DND-41 (cell line): ENCODE measurements at places on chromosomes 16 and 17.

GRCh38 chr16:77801817-77802216 is 13.5 kb downstream of the VAT1L start:
- no peak overlapping the region for H3K27ac ChIP-seq
- no peaks in the 10 kb centered on the region for H3K36me3 ChIP-seq
- H3K4me3 ChIP-seq: no peak overlapping the region
- no peaks in the 10 kb centered on the region for H3K4me1 ChIP-seq

DNA sequence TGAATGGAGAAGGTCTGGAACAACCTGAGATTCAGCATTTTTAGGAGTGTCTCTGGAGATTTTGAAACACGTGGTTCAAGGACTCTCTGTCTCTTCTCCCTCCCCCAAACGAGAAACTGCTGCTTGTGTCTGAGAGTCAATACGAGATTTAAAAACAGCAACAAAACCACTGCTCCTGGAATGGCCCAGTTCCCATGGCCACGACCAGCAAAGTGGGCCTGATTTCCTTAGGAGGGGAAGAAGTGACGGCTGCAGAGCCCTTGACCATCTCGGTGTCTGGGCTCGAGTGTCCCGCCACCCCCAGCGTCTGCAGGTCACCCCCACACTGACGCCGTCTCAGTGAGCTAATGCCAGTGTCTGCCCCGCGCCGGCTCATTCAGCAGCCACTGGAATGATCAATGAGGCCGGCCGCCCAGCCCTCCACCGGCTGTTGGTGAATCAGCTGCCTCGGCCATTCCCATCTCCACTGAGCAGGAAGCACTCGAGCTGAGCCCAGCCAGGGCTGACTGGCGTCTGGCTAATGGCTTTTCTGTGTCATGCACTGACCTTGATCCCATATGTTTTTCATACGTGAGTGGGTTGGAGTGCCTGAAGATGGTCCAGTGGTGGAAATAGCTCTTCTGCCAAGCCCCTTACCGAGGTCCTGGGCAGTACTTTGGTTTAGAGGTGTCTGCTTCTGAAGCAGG is 151.8 kb downstream of the PITPNC1 start:
- no peak overlapping the region for H3K27ac ChIP-seq
- no peaks in the 10 kb centered on the region for H3K27me3 ChIP-seq
- H3K4me1 ChIP-seq: no peaks in the 10 kb centered on the region
- H3K36me3 ChIP-seq: no peaks in the 10 kb centered on the region
- no peak overlapping the region for H3K4me3 ChIP-seq

DNA sequence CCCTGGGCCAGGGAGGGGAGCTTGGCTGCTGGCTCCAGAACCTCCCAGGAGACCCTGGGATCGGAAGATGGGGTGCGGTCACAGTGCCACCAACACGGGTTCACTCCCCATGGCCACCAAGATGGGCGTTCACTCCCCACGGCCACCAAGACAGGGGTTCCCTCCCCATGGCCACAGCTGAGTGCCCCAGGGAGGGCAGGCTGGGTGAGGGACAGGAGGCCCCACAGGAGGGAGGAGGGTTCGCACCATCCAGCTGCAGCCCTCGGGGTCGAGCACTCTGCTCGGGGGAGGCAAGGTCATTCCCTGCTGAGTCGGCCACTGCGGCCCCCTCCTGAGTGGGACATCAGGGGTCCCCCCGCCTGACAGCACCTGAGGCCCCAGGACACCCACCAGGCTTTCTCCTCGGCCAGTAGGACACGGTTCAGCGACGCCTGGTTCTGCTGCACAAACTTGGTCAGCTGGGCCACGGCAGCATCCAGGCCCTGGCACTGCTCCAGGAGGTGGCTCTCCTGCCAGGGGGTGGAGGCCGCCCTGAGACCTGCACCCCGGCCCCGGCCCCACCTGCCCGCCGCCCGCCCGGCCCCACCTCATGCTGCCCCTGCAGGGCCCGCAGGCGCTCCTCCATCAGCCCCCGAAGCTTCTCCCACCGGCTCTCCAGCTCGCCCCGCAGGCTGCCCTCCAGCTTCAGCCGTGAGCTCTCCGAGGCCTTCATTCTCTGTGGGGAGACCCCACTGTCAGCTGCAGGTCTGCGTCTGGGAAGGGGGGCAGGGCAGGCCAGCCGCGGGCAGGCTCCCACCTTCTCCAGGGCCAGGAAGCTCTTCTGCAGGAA is 5.9 kb downstream of the CCDC154 start:
- no peaks in the 10 kb centered on the region for H3K27me3 ChIP-seq
- H3K4me1 ChIP-seq: no peaks in the 10 kb centered on the region
- H3K36me3 ChIP-seq: no peaks in the 10 kb centered on the region
- DNase-seq: no peak

DNA sequence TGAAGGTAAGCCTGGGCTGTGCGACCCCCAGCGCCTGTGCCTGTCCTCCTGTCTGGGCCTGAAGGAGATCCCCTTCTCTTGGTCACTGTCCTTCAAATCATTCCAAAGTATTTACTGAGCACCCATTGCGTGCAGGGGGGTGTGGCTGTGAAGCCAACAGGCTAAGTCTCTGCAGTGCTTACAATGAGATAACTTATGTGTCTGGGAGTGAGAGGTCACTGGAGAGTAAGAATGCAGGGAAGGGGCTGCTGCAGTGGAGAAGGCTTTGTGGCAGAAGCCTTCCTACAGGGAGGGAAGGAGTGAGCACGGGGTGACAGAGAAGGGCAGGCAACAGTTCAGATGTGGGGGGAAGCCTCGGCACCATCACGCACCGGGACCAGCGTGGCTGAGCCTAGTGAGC is 11.2 kb upstream of the SMIM5 start:
- H3K4me3 ChIP-seq: no peak overlapping the region
- H3K27ac ChIP-seq: no peak overlapping the region
- no peaks in the 10 kb centered on the region for H3K4me1 ChIP-seq
- DNase-seq: no peak

DNA sequence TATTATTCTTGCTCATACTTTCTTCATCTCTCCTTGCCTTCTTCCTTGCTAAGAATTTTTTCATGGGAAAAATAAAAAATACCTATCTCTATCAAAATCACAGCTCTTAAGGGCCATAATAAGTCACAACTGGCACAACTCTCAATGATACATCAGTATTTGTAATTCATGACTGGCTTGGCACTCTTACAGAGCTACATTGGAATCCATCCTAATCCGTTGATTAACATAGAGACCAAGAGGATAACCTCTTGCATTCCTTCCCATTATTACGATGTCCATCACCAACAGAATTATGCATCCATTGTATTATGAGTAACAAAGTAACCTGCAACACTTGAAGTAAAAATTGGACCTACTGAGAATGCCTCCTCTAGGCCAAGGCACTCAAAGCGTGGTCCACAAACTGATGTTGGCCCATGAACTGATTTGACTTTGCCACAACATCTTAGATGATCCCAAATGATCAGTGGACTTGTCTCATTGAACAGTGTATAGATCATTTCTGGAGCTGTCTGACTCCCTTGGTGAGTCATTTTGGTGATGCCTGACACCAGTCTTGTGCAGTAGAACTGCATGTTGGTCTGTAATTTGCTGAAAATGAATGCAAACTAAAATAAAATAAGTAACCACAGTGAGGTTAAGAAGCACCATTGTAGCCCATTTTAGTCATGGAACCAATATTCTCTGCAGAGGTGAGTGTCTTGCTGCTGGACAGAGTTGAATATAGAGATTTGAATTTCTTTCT is 163.2 kb downstream of the AXIN2 start:
- no peak overlapping the region for H3K4me3 ChIP-seq
- H3K4me1 ChIP-seq: no peaks in the 10 kb centered on the region
- no peaks in the 10 kb centered on the region for H3K36me3 ChIP-seq

DNA sequence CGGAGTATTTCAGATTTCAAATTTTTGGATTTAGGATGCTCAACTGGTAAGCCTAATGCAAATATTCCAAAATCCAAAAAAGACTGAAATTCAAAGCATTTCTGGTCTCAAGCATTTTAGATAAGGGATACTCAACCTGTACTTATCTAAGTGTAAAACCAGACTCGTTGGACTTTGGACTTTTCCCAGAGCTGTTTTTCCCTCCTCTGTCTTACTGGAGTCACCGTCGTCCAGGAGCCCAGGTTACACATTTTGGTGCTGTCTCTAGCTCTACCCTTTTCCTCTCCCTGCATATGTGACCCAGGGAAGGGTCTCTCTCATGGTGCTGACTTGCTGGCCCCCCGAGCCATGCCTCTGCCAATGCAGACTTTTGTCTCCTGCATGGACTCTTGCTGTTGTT is 46.0 kb upstream of the MMP2 start:
- no peak overlapping the region for H3K4me3 ChIP-seq
- peaks cover 16% of the 10 kb centered on the region for H3K27me3 ChIP-seq
- DNase-seq: no peak
- no peaks in the 10 kb centered on the region for H3K36me3 ChIP-seq
- no peak overlapping the region for H3K27ac ChIP-seq

DNA sequence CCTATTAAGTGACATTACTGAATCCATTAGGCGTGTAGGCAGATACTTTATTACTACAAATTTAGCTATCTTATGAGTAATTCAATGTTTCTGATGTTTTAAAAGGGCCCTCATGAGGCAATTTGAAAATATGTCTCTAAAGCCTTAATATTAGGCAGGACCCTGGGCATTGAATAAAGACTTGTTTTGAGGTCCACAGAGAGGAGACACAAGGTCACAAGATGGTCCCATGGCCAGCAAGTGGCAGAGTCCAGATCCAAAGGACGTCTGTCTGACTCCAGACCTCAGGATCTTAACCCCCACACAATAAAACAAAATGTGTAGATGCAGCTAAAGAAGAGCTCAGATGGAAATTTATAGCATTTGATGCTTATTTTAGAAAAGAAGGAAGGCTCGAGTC is 31.9 kb upstream of the HEATR6 start:
- DNase-seq: no peak
- no peak overlapping the region for H3K4me3 ChIP-seq
- H3K27me3 ChIP-seq: no peaks in the 10 kb centered on the region
- H3K27ac ChIP-seq: no peak overlapping the region
- no peaks in the 10 kb centered on the region for H3K4me1 ChIP-seq
- H3K36me3 ChIP-seq: no peaks in the 10 kb centered on the region

- H3K27ac ChIP-seq: no peak overlapping the region
- no peak for DNase-seq
- no peaks in the 10 kb centered on the region for H3K4me1 ChIP-seq
- H3K36me3 ChIP-seq: no peaks in the 10 kb centered on the region
- no peaks in the 10 kb centered on the region for H3K27me3 ChIP-seq
Measured at GRCh38 chr16:65788434-65789140, 577.9 kb upstream of the CDH5 start.

DNA sequence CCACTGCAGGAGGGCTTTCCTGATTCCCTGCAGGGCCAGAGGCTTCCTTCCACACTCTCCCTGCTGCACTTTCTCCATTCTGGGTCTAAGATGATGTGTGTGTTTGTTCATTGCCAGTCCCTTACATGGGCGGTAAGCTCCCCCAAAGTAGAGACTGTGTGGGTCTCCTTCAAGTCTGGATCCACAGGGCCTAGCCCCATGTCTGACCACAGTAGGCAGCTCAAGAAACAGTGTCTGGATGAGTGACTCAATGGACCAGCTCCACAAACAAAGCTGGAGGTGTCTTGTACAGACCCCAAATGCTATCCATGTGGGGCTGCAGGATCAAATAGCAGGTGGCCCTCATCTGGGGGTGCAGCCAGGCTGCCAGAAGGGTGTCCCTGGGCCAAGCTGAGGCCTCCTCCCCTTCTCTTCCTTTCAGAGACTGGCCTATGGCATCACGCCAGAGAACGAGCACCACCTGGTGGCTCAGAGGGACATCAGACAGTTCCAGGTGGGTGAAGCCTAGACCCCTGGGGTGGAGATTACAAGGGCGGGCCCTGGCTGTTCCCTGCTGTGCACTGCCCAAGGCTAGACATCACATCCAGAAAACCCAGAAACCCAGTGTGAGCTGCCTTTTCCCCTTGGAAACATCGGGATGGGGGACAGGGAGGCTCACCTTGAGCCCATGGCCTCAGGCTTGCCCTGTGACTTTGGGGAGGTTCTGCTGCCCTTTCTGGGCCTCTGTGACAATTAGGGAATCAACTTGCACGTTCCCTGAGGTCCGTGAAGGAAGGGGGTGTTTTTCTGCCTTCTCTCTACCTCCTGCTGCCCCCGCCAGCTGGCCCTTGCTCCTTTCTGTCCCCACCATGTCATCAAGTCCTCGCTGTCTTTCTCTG is 45.9 kb downstream of the SLC6A2 start:
- no peak overlapping the region for H3K4me3 ChIP-seq
- H3K27me3 ChIP-seq: peaks cover 20% of the 10 kb centered on the region
- H3K27ac ChIP-seq: no peak overlapping the region
- no peaks in the 10 kb centered on the region for H3K36me3 ChIP-seq
- DNase-seq: peak; percentile 64
- H3K4me1 ChIP-seq: peaks cover 5% of the 10 kb centered on the region; the same call in 1 of the 2 replicates

- H3K4me3 ChIP-seq: no peak overlapping the region
- DNase-seq: no peak
- H3K36me3 ChIP-seq: peaks cover 23% of the 10 kb centered on the region
- H3K27ac ChIP-seq: no peak overlapping the region
Measured at GRCh38 chr17:80419255-80419654, 4.3 kb downstream of the ENDOV start.

GRCh38 chr16:61181982-61182381 is 854.3 kb downstream of the CDH8 start:
- H3K27ac ChIP-seq: no peak overlapping the region
- DNase-seq: no peak
- H3K4me1 ChIP-seq: no peaks in the 10 kb centered on the region
- no peaks in the 10 kb centered on the region for H3K27me3 ChIP-seq

DNA sequence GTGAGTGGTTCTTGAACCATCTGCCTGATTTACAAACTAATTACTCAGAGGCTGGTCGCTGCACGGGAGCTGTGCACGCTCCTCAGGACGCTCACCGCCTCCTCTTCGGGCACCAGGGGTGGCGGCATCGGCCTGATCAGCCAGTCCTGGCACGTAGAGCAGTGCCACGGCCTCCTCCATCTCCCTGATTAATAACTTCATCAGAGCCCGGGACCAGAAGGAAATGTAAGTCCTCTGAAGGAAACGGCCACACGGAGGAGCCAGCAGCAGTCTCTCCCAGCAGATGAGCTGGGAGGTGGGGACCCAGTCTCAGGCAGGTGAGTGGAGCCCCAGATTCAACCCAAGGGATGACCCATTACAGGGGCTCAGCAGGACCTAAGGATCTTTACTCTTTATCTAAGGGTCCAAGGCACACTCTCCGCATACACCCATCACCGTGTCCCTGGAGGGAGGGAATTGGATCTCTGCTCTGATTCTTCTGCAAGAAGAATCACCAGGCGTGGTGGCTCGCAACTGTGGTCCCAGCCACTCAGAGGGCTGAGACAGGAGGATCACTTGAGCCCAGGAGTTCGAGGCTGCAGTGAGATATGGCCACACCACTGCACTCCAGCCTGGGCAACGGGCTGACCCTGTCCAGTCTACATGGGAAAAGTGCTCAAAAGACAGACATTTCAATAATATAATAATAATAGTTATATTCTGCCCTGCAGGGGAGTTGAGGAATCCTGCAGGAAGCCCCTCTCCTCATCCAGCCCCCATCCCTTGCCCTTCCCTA is 366.5 kb downstream of the SEC14L1 start:
- no peak overlapping the region for H3K4me3 ChIP-seq
- H3K4me1 ChIP-seq: no peaks in the 10 kb centered on the region
